ENCODE measurements at places on chromosomes 6 and 20. TPM values are rescaled to one million over a fixed set of nuclear protein-coding genes. Genes with fewer than 3 reads are reported as not detected.

DNA sequence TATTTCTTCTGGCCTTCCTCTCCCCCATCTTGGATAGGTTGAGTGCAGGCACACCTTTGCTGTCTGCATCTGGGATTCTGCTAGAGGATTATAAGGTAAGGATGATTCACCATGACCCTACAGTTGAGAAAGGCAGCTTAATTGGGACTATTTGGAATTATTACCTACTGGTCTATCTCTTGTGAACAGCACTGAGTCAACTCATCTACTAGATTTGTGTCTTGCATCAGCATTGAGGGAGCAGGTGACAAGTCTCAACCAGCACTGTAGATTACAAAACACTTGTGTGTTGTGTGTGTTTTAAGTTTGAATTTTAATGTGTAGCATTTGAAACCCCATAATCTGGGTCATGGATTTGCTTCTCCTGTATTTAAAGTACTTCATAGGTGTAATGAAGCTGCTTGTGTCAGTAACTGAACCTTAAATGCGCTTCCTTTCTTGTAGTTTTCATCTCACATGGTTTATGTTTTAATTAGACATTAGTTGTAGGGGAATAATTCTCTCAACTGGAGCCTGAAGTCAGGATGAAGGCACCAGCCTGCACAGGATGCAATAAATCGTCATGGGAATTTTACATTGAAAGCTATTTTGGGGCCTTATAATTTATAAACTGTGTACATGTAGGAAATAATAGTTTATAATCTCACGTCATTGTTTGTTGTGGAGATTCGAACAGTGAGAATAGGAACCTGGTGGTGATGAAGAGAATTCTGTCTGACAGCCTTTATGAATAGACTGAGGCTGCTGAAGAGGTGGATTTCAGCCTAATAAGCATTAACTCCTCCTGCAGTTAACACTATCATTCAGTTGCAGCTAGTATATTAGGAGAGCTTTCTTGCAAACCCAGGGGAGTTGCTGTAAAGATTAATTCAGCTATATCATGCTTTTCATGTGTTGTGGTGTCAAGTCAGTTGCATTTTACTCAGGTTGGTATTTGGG is 125.1 kb downstream of the JARID2 start:
- peak; percentile 89 for ATAC-seq

- peak; percentile 96 for ATAC-seq
These were observed 83.8 kb downstream of the FNDC1 start for GRCh38 chr6:159252955-159253508.

- ATAC-seq, result no peak
These were observed 3.7 kb upstream of the SIRPA start for GRCh38 chr20:1891263-1892118.

DNA sequence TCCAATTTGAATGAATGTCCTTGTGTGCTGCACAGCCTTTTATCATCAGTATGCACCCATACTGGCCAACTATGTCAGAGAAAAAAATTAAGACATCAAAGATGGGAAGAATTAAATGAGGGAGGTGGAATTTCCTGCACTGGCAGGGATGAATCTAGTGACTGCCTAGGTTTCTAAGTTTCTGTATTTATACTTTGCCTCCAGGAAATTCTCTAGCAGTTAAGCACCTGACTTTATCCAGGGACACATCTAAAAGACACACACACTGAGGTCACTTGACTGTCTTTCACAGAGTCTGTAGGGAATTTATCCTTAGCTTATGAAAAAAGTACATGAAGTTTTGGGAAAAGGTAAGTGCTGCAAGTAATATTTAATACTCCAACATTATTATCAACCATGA is 636.5 kb upstream of the PTCHD4 start:
- no peak for ATAC-seq

- no peak for ATAC-seq
These were observed 25.8 kb upstream of the SLC9A8 start for GRCh38 chr20:49786668-49787370.

The HTR1E gene
- not detected for total RNA-seq

DNA sequence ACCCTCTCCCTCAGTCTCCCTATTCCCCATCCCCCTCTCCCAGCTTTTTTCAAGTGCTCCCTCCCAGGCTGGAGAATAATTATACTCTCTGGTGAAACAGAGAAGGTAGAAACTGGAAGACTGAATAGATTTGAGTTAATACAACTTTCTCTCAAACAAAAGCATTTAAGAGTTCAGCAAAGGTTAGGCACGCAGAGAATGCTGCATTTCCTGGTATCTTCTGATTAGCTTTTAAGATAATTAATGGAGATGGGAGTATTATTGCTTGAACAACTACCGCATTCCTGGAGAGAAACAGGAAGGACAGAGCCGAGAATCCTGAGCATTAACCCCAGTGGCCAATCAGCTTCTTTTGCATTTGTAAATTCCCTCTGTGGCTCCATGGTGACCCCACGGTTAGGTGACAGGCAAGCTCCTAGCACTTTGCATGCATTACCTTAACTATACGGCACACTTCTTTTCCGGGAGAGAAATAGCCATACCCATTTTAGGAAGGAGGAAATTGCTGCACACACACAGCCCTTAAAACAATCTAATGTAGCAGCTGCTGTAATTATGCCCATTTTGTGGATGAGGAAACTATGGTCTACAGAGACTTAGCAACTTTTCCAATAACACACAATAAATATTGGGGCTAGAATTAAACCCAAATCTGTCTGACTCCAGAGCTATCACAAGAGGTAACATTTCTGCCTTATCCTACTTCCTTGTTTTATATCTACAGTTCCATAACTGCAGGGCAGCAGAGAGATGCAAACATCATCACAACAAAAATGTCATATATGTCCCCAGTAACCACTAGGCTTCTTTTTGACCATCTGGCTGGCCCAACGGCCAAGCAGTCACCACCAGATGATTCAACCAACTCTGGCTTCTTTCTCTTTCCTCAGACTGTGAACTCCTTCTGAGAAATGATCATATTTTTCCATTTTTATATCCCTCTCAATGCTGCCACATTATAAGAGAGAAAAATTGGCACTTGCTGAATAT is 169.9 kb downstream of the CD24 start:
- ATAC-seq, result no peak

DNA sequence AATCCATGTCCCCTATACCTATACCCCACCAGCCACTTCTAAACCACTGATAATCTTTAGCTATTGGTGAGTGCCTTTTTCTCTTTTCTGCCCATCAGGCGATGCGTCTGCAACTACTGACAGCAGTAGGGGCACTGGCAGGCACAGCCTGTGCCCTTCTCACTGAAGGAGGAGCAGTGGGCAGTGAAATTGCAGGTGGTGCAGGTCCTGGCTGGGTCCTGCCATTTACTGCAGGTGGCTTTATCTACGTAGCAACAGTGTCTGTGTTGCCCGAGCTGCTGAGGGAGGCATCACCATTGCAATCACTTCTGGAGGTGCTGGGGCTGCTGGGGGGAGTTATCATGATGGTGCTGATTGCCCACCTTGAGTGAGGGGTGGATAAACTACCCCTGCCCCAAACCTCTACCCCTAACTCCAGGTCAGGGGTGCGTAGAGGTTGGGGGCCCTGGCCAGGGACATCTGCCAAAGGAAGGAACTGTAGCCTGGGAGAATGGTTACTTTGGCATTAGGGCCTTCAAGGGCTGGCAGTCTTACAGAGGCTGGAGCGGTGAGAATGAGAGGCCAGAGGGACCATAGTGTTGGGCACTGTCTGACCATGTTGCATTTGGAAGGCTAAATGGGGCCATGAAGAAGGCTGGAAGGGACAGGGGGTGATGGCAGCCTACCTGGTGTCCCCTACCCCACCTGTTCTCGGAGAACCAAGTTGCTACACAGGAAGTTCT is 851 bp upstream of the HSD17B8 start:
- no peak for ATAC-seq

The TRIM40 gene
- total RNA-seq, result not detected

DNA sequence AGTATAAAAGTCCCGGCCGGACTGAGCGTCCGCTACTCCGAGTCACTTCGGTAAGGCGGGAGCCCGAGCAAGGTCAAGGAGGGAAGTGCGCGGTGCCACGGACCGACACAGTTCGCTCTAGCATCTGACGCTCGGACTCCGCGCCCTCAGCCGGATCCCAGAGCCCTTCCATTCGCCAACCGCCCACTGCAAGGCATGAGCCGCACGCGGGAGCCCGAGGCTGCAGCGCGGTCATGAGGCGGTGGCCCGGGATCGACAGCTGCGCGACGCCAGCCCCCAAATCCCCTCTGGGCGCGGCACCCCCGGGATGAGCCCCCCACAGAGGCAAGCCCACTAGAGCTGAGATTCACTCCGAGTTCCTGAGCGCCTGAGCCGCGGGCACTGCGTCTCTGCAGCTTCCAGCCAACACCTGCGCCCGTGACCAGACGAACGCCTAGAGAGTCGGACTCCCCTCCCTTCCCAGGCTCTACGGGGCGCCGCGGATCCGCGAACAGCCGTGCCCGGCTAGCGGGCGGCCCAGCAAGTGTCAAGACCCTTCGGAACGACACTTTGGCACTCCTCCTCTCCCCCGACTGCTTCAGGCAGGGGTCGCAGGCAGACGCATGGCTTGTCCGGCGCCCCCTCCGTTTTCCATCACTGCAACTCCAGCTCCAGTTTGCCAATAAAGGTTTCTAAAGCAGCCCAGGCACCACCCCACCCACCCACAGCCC is 725 bp upstream of the ISM1 start:
- ATAC-seq, result peak; percentile 61

DNA sequence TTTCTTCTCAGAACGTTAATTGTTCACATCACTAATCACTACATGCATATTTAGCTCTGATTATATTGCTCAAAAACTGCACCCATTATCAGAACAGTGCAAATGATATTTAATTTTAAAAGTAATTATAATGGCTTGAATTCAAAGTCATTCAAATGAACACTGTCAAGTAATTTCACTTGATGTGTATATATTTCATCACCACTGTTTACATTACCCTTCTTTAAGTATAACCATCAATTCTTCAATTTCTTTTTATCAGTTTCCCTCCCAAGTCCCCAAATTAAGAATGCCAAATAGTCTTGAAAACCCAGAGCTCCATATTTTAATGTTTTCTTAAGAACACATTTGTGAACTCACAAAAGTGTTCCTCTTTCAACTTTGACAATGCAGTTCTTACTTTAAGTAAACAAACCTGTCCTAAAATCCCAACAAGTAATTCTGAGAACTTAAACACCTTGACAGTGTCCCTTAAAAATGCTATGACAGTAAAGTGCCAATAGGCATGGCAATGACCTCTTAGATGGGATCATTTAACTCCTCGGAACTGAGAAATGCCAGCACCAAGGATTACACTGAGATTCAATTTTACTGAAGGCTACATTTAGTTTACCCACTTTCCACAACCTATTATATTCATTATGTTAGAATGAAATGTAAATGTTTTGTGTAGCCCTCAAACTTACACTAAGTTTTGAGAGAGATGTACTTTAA is 16.7 kb upstream of the SNX14 start:
- ATAC-seq, result no peak

The XKR7 gene
- total RNA-seq, result not detected

GRCh38 chr20:2706688-2707352 is 14.2 kb downstream of the EBF4 start:
- no peak for ATAC-seq

DNA sequence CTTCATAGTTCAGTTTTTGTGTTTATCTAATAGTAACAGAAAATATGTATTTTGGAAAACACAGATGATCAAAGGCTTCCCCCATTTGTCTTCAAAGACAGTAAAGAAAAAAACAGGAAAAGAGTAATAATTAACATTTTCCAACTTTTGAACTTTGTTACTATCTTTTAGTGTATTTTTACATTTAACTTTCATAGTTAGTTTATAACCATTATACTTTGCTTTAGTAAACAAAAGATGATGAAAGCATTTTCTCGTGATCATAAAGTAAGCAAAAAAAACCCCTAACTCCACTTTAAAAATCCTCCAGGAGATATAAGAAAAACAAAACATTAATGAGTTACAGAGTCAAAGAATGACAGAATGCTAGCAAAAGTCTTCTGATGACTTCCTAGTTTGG is 13.6 kb upstream of the GPRC6A start:
- ATAC-seq, result no peak

DNA sequence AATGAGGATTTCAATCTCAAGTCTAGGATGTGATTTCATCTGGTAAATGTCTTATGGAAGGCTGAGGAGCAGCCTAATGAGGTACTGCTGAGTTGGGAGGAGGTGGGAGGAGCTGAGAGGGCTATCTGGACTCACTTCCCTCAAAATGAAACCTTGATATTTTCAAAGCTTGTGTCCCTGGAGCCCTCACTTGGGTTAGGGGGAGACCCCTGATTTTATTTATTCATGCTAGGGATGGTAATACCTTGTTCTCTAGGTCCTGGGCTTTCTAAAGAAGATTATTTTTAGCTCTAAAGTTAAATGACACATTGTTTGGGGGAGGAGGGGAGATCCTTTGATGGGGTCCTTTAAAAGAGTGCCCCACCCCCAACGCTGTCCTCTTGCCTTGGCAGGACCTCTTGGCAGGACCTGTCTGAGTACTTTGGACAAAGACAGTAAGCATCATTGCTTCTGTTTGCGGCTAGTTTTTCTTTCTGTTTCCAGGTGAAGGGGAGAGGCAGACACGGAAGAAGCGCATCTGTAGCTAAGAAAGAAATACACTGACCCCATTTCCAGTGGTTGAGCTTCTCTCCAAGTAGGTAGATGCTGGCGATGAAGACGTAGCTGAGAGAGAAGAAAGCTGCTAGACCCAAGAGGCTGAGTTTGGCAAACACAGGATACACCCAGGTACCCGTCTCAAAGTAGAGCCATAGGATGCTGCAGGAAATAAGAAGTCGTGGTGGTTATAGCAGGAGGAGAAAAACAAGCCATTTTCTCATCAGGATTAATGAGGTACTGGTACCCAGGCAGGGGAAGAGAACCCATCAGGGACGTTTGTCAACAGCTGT is 55.6 kb downstream of the ADTRP start:
- no peak for ATAC-seq

GRCh38 chr20:2754424-2754823 is 46.0 kb downstream of the CPXM1 start:
- no peak for ATAC-seq

The LY6G5C gene
- 0.72 TPM for total RNA-seq
